AG10803 (cell line): ENCODE measurements at places on chromosomes 3 and 15.
A peak's percentile ranks its signal among the peaks of the same experiment; 100 is the strongest.

DNA sequence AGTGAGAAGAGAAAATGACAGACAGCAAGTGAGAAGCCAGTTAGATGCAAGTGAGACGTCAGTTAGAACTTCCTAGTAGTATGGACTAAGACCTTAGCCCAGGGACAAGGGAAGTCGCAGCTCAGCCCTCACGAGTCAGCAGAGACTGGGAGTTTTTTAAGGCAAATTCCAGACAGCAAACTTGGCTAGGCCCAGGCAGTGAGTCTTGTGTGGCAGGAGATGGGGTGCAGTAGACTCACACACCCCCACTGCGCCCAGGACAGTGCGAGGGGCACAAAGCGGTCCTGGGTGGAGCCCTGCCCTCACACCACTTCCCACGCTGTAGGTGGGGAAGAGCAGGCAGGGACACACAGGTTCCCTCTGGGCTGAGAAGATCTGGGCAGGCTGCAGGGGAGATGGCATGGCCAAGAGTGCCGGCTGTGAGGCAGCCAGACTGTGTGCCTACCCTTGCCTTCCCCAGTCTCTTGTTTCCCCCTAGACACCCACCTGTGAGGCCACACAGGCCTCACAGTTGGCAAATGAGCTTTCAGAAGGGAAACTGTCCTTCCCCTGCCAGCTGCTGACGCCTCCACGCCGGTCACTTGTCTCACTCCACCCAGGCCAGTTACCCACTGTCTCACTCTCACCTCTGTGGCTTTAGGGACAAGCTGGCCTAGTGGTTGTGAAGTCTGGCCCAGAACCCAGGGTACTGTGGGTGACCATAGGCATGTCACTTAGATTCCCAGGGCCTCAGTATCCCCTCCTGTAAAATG lies 13.7 kb upstream of the PRKCD start:
- no peak for DNase-seq

GRCh38 chr3:77541203-77541922 lies 501.5 kb downstream of the ROBO2 start:
- DNase-seq: no peak

DNA sequence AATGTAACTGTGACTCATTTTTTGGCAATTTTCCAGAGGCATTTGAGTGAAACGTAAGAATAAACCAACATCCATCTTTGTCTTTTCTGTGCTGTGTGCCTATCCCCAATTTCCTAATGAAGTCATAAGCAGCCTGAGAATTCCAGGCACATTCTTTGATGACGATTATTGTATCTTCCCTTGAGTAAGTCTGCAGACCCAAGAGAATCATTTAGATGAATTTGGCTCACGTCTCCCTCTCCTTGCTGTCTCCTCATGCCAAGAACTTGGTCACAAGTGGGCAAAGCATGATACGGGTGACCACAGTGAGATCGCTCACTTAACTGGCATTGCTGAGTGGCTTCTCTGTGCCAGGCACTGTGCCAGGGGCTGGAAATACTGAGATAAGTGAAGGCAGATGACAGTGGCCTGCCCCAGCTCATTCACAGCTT lies 384.5 kb upstream of the IL12A start:
- peak; percentile 79 for DNase-seq

GRCh38 chr3:126734106-126734723 lies 30.2 kb downstream of the CHCHD6 start:
- no peak for DNase-seq

GRCh38 chr3:97793420-97794019 lies 28.3 kb upstream of the CRYBG3 start:
- peak; percentile 55 for DNase-seq

GRCh38 chr3:126671521-126671920 lies 16.6 kb upstream of the TXNRD3 start:
- no peak for DNase-seq

DNA sequence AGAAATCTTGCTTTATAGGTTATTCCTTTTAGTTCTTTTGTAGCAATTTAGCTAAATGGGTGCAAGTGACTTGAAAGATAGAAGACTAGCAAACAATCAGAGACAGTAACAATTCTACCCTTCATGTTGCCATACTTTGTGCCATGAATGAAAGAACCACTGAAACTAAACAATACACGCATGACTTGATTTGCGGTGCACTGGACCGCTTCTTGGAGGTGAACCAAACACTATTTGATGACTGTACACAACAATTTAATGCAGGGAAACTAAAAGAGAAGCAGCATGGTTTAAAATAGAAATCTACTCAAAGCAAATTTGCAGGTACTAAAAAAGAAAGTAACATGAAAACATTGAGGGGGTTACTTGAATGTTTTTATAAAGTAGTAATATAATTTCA lies 331.0 kb upstream of the RARB start:
- DNase-seq: no peak

DNA sequence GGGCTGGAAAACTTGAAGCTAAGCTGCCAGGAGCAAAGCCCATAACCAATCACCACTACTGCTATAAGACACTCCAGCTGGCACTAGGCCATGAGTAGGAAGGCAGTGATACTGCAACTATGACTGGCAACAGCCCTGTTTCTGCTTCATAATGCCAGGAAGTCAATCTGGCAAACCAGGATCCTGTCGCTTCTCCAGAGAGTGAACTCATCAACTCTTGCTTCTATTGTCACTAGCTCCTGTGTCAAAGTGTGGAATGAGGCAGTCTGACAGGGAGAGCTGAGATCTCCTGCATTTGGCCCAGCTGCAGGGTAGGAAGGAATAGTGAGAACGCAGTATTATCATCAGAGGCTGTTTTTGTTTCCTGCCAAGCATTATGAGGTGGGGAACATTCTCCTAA lies 105.3 kb downstream of the CTNNB1 start:
- peak; percentile 22 for DNase-seq

DNA sequence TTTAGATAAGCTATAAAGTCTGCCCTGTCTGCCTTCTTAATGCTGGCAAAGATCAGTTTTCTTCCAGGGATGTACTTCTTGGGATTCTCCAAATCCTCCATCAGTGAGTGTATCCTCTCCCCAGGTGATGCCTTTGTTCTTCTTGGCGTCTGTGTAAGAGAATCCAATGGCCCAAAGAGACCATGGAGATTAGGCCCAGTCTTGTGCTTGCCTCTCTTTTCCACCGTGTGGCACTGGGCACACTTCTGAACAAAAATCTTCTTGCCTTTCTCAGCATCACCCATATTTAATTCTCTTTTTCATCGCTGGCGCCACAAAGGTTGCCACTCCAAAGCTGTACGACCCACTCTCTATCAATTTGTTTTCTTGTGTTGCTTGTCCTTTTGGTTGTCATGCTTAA lies 32.2 kb upstream of the TAMM41 start:
- DNase-seq: no peak
